ENCODE measurements at places on chromosomes 12 and 14. TPM values are rescaled to one million over a fixed set of nuclear protein-coding genes. Genes with fewer than 3 reads are reported as not detected.
A peak's percentile ranks its signal among the peaks of the same experiment; 100 is the strongest.

DNA sequence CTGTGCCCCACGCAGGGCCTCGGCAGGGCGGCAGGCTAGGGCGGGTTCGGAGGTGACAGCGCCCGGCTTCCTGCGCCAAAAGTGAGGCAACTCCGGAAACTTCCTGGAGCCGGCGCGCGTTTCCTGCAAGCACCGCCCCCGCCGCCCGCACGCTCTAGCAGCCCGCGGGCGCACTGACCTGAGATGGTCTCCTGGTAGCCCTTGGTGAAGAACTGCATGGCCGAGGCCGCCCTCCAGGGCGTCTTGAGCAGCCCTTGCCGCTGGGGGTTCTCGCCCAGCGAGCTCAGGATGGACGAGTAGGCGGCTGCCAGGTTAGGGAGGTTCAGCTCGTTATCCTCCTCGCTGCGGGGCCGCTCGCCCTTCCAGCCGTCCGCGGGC, 494 bp downstream of the GCH1 start:
- peaks cover 12% of the 10 kb centered on the region for H3K4me1 ChIP-seq
- no peak overlapping the region for H3K27ac ChIP-seq
- H3K36me3 ChIP-seq: no peaks in the 10 kb centered on the region
- H3K4me3 ChIP-seq: peak overlapping the region; percentile 85
- DNase-seq: peak; percentile 46

DNA sequence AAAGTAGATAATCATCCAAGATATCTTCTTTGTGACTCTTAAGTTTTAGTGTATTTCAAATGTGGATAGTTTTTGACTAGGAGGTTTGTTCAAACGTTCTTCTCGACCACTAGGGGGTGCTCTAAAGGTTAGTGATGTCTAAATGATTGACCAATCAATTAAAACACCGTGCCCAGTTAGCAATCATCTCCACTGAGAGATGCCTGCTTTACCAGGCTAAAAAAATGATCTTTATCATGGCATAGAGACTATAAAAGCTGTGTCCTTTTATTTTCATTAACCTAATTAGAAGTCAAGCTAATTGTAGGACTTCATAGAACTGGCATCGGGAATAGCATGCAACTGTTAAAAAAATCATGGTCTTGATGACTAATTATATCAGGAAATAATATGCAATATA, 153.9 kb downstream of the PRKCH start:
- peaks cover 43% of the 10 kb centered on the region for H3K4me1 ChIP-seq
- H3K36me3 ChIP-seq: no peaks in the 10 kb centered on the region
- no peak overlapping the region for H3K4me3 ChIP-seq
- no peak overlapping the region for H3K27ac ChIP-seq

- H3K27me3 ChIP-seq: no peaks in the 10 kb centered on the region
- no peak overlapping the region for H3K27ac ChIP-seq
- peaks cover 21% of the 10 kb centered on the region for H3K4me1 ChIP-seq
- H3K36me3 ChIP-seq: peaks cover 54% of the 10 kb centered on the region
- no peak for DNase-seq
- no peak overlapping the region for H3K4me3 ChIP-seq
Measured at GRCh38 chr12:19482551-19483109, 43.3 kb downstream of the AEBP2 start.

- H3K4me3 ChIP-seq: no peak overlapping the region
- no peak overlapping the region for H3K27ac ChIP-seq
- H3K27me3 ChIP-seq: no peaks in the 10 kb centered on the region
- DNase-seq: no peak
- no peaks in the 10 kb centered on the region for H3K36me3 ChIP-seq
Measured at GRCh38 chr14:33451211-33451610, 499.7 kb downstream of the EGLN3 start.

DNA sequence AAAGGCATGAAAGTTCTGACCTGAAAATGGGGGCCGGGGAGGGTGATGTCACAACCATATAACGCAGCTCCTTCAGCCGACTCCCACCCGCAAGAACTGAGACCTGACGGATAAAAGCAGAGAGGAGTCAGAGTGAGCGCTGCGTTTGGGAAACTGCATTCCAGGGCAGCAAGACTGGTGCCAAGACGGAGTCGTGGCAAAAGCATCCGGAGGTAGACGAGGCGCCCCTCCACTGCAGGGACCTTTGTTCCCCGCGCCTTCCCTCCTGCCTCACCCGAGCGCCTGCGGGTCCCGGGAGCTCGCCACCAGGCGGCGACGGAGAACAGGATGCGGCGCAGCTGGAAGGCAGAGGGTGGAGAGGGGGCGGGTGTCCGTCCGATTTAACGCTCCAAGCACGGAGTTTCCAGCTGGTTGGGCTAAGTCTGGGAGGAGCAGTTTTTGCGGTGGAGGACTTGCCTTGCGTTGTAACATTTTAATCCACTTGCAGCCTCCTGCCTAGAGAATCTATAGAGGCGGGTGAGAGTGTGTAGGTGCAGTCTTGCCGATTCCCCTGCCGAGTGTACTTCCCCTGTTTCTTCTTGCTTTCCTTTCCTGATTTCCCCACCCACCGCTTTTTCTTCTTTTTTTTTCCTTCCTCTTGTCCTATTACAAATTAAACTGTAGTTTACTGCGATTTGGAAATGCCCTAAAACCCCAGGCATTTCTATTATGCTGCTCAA, 1.2 kb upstream of the CPNE8 start:
- peaks cover 14% of the 10 kb centered on the region for H3K27me3 ChIP-seq
- H3K27ac ChIP-seq: peak overlapping the region; percentile 91
- peaks cover 30% of the 10 kb centered on the region for H3K4me1 ChIP-seq
- DNase-seq: peak; percentile 85
- H3K36me3 ChIP-seq: no peaks in the 10 kb centered on the region
- peak overlapping the region; percentile 97 for H3K4me3 ChIP-seq

Gene SERPINA12
- total RNA-seq: not detected

DNA sequence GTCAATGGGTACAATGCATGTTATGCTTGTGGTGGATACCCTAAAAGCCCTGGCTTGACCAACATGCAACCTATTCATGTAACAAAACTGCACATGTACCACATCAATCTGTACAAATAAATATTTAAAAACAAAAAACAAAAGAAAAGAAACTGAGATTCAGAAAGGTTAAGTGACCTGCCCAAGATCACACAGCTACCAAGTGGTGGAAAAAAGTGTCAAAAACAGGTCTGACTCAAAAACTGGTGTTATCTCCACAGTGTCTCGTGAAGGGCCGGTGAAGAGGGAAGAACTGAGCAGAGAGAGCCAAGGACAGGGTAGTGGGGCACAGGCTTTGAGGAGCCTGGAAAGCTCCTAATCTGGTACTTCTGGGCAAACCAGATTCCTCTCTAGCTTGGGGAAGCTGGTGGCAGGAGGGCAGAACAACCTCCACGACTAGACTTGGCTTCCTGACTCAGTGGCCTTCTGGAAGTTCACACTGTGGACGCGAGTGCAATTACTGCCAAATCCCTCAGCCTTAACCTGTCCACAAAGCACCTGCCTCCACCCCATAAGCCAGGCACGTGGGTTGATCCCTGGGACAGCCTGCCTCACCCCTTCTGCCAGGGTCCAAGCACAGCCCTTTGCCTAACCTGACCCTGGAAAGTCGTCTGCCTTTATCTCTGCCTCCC, 15.6 kb downstream of the ZBTB39 start:
- no peak for DNase-seq
- no peaks in the 10 kb centered on the region for H3K4me1 ChIP-seq
- no peak overlapping the region for H3K27ac ChIP-seq
- H3K27me3 ChIP-seq: peaks cover 4% of the 10 kb centered on the region
- H3K36me3 ChIP-seq: no peaks in the 10 kb centered on the region
- no peak overlapping the region for H3K4me3 ChIP-seq

Gene IRAK3
- 0.61 TPM for total RNA-seq

- peaks cover 19% of the 10 kb centered on the region for H3K4me1 ChIP-seq
- H3K27ac ChIP-seq: no peak overlapping the region
- peaks cover 8% of the 10 kb centered on the region for H3K36me3 ChIP-seq
- no peaks in the 10 kb centered on the region for H3K27me3 ChIP-seq
- DNase-seq: no peak
Measured at GRCh38 chr12:12273291-12273957, 6.6 kb upstream of the LRP6 start.

DNA sequence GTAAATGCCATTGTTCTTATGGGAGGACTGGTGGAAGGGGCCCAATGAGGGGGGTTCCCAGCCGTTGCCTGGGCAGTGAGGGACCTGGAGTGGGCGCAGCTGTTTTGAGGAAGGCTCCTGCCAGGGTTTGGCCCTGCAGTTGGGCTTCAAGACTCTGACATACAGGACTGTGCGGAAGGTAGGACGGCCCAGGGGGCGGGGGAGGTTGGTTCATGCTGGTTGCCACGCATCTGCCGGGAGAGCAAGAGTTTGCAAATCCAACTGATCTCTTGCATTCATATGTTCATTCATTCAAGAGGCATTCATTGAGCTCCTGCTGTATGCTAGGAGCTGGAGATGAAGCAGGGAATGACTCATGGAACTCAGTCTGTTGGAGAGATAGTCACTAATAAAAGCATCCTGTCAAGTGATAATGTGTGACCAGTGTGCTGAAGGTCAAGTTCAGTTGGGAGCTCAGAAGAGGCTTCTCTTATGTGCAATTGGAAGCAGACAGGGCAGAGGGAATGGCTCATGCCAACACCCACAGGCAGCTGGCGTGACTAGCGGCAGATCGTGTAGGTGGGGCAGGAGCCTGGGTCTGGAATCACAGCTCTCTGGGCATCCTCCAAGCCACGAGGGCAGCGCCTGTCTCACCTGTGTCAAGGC, 7.8 kb downstream of the SH2B3 start:
- H3K4me3 ChIP-seq: peak overlapping the region; percentile 3
- peaks cover 2% of the 10 kb centered on the region for H3K36me3 ChIP-seq

Gene CLECL1
- total RNA-seq: not detected

- H3K27ac ChIP-seq: no peak overlapping the region
- no peak for DNase-seq
- no peaks in the 10 kb centered on the region for H3K4me1 ChIP-seq
- no peaks in the 10 kb centered on the region for H3K36me3 ChIP-seq
- H3K4me3 ChIP-seq: no peak overlapping the region
- H3K27me3 ChIP-seq: no peaks in the 10 kb centered on the region
Measured at GRCh38 chr14:42804141-42804540, 1197.5 kb downstream of the LRFN5 start.

Gene GARIN6
- not detected for total RNA-seq

DNA sequence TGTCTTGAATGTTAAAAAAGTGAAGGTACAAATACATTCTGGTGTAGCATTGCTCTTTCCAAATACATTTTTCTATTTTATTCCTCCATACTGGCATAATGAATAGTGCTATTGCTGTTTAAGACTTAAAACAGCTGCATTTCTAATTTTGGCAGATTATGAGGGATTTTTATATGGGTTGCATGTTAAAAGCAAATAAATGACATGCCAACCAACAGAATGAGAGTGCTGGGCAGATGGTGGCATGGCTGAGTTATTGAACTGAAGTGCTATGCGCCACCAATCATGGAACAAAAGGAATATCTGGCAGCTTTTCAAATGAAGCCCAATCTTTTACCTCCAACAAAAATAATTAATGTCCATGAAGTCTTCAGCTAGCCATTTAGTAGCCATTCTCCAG, 215.0 kb downstream of the PRKD1 start:
- peaks cover 14% of the 10 kb centered on the region for H3K4me1 ChIP-seq
- H3K27me3 ChIP-seq: no peaks in the 10 kb centered on the region
- no peak overlapping the region for H3K27ac ChIP-seq
- no peak overlapping the region for H3K4me3 ChIP-seq
- peaks cover 9% of the 10 kb centered on the region for H3K36me3 ChIP-seq

DNA sequence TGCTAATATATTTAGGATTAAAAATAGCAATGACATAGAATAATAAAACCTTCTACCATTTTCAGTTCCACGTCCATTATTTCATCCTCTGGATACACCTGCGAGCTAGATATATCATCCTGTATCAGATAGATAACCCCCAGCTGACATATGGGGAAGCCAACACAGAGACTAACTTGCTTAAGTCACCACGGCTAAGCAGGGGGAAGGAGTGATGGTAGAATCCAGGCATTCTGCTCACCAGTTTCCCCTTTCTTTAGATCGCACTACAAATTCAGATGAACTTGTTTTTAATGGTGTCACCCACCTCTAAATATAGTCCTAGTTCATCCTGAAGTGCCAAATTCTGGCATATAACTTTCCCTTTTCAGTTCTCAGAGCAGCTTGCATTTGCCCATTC, 110.1 kb downstream of the TXNDC16 start:
- H3K4me3 ChIP-seq: no peak overlapping the region
- no peaks in the 10 kb centered on the region for H3K27me3 ChIP-seq
- no peak overlapping the region for H3K27ac ChIP-seq
- no peaks in the 10 kb centered on the region for H3K4me1 ChIP-seq
- peaks cover 2% of the 10 kb centered on the region for H3K36me3 ChIP-seq
- no peak for DNase-seq

DNA sequence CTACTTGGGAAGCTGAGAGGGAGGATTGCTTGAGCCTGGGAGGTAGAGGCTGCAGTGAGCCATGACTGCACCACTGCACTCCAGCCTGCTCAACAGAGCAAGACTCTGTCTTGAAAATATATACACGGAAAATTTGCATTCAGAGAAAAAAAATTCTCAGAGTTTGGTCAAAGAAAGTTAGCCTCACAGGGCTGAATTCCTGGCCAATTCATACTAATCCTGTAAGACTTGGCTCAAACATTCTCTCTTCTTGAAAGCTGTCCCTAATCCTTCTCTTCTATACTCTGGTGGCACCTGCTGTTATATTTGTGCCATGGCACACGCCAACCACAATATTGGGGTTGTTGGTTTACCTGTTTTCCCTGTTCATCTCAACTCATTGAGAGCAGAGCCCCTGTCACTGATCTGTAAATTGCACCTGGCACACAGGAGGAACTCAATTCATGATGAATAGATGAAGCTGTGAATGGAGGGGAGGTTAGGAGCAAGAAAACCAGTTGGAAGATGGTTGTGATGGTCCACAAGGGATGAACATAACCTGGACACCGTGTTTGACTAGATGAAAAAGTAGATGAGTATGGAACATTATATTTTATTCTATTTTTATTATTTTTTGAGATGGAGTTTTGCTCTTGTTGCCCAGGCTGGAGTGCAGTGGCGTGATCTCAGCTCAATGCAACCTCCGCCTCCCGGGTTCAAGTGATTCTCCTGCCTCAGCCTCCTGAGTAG, 36.8 kb upstream of the SPTSSA start:
- no peak for DNase-seq
- H3K4me3 ChIP-seq: no peak overlapping the region
- peaks cover 17% of the 10 kb centered on the region for H3K4me1 ChIP-seq
- no peaks in the 10 kb centered on the region for H3K36me3 ChIP-seq
- no peak overlapping the region for H3K27ac ChIP-seq
- H3K27me3 ChIP-seq: no peaks in the 10 kb centered on the region

- no peaks in the 10 kb centered on the region for H3K4me1 ChIP-seq
- DNase-seq: no peak
- no peaks in the 10 kb centered on the region for H3K36me3 ChIP-seq
- H3K27ac ChIP-seq: no peak overlapping the region
Measured at GRCh38 chr12:54991991-54992375, 7.4 kb upstream of the TESPA1 start.
